D721Med (cell line): ENCODE measurements at places on chromosomes 13 and 19.

DNA sequence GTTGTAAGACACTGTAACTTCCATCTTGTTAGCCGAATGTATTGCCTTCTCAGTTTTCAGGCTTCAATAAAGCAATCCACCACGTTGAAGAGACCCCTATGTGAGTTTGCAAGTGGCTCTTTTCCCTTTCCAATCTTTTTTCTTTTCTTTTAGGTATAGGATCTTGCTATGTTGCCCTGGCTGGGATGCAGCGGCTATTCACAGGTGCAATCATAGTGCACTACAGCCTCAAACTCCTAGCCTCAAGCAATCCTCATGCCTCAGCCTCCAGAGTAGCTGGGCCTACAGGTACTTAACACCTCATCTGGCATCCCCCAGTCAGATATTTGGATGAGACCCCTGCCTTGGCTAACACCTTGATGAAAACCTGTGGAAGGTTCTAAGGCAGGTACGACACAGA lies 33.5 kb upstream of the FEM1A start:
- no peak for DNase-seq

GRCh38 chr19:17848595-17849292 lies 962 bp upstream of the JAK3 start:
- DNase-seq: no peak

GRCh38 chr13:41835871-41836270 lies 125.0 kb downstream of the VWA8 start:
- no peak for DNase-seq

- no peak for DNase-seq
These were observed 97.2 kb upstream of the IPO5 start for GRCh38 chr13:97856304-97856675.

DNA sequence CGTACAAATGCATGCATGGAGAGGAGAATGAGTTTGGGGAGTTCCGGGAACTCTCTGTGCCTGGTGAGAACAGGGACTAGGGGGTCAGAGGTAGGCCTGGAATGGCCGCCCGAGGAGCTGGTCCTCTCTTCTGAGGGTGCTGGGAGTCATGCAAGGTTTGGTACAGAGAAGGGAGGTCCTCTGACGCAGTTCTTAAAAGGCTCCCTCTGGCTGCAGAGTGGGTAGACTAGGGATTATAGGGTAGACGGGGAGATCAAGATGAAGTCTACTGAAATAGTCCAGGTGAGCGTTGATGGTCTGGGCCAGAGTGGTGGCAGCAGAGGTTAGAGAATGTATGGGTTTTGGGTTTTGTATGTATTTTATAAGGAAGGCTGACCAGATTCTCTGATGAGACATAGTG lies 796 bp downstream of the ZNF304 start:
- no peak for DNase-seq

DNA sequence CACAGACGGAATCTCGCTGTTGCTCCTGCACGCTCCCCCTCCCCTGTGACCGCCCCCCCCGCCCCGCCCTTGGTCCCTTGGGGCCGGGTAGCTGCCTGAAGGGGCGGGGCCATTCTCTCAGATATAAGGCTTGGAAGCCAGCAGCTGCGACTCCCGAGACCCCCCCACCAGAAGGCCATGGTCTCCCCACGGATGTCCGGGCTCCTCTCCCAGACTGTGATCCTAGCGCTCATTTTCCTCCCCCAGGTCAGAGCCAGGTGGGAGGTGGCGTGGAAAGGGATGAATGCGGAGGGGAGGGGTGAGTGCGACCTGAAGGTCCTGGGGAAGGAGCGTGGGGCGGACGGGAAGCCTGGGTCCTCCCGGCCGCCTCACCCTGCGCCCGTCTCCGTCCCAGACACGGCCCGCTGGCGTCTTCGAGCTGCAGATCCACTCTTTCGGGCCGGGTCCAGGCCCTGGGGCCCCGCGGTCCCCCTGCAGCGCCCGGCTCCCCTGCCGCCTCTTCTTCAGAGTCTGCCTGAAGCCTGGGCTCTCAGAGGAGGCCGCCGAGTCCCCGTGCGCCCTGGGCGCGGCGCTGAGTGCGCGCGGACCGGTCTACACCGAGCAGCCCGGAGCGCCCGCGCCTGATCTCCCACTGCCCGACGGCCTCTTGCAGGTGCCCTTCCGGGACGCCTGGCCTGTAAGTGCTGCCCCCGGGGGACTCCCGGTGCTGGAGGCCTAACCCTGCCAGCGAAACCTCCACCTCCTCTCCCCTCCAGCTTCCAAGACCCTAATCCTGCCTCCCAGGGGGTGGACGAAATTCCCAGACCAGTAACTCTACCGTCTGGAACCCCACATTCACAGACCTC lies at the start of gene DLL3:
Gene DLL3, plus strand, starts transcription at position 150 of the 845 bp plus-strand sequence. Its CDS starts 28 bp downstream, at position 178.
- no peak for DNase-seq

DNA sequence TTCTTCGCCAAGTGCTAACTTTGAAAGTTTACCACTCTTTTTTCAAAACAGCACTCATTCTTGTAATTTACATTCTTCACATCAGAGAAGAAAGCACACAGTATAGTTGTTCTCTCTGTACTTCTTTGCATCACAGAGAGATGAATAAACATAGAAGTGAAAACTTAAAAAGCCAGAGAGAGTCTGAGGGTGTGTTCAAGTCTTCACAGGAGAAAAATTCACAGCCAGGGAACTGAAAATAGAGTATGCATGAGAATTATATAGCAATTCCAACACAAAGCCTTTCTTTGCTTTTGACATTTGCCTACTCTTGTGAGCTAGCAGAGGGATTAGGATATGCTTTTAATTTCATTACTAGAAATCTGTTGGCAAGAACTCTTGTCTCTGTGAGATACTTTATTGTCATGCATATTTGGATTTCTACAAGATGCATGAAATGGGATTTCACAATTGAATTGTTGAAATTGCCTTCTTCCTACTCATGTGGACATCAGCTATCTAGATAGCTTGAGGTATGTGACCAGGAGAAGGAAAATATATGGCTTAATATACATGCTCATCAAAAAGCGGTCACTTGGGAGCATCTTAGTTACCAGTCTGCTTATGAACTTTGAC lies 166.1 kb downstream of the SLC7A1 start:
- no peak for DNase-seq

- no peak for DNase-seq
These were observed 4.9 kb downstream of the IRS2 start for GRCh38 chr13:109781384-109782065.

- DNase-seq: no peak
These were observed 35.1 kb downstream of the ZNF433 start for GRCh38 chr19:12000152-12000981.

DNA sequence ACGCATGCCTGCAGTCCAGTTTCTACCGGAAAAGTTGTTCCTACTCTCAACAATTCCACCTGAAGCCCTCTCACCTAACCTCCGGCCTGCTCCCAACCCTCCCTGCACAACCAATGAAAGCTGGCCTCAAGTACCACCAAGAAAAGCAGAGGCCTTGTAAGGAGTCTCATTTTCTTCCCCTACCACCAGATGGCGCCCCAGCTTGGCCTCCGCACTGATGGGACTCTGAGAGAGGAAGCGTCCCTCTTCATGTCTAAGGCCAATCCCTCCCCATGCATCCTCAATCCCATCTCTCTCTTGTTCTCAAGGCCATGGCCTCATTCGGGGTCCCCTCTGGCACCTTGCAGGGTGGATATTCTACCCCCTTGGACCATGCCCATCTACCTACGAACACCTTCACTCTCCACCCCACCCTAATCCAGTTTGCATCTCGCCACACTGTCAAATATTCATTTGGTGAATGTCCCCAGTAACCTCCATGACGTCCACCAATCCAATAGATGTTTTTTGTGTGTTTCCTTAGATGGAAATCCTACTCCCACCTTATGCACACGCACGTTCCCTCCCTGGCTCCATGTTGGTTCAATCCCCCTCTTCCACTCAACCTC lies 412.8 kb downstream of the ZNF536 start:
- no peak for DNase-seq

- DNase-seq: no peak
These were observed 1.3 kb downstream of the HSD11B1L start for GRCh38 chr19:5682107-5682482.

GRCh38 chr19:43751466-43752220 lies 3.1 kb downstream of the SMG9 start:
- DNase-seq: no peak

GRCh38 chr13:23288564-23288963 lies 107.8 kb downstream of the SGCG start:
- DNase-seq: no peak

DNA sequence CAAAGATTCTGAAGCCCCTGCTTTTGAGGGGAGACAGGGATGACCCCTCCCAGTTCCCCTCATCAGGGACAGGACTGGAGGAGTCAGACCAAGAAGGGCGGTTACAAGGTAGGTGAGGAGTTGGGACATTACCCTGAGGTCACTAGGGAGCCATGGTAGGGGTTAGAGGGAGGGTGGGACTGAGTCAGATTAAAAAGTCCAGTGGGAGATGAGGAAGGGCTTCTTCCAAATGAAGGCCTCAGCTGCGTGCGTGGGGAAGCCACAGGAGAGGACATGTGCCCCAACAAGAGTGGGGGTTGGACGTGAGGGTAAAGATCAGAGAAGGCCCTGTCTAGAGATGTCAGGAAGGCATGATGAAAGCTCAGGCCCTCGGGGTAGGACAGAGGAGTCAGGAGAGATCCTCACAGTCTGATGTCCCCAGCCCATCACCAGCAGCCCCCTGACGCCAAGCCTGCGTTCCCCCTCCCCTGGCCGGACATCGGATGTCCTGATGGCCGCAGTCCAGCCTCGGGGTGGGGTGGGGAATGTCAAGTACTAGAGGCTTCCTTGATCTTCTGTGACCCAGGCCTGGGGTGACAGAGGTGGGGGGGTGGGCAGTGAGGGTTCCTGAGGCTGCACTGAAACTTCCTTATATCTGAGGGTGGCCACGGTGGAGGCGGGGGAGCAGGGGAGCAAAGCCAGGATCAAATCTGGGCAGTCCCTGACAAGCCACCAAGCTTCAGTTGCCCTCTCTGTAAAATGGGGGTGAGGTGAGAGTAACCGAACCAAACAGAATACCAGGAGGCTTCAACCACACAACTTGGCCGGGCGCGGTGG lies 6.5 kb upstream of the MFSD12 start:
- no peak for DNase-seq

DNA sequence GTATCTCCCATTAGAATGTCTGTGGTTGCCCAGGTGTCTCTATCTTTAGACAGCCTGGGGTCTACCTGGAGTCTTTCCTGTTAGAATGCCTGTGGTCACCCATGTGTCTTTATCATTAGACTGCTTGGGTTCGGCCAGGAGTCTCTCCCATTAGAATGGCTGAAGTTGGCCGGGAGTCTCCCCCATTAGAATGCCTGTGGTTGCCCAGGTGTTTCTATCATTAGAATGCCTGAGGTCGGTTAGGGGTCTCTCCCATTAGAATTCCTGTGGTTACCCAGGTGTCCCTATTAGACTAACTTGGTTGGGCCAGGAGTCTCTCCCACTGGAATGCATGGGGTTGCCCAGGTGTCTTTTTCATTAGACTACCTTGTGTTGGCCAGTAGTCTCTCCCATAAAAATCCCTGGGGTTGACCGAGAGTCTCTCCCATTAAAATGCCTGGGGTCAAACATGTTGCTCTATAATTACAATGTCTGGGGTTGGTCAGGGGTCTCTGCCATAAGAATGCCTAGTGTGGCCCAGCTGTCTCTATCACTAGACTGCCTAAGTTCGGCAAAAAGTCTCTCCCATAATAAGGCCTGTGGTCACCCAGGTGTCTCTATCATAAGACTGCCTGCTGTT lies 1448.7 kb downstream of the UQCRFS1 start:
- DNase-seq: no peak

DNA sequence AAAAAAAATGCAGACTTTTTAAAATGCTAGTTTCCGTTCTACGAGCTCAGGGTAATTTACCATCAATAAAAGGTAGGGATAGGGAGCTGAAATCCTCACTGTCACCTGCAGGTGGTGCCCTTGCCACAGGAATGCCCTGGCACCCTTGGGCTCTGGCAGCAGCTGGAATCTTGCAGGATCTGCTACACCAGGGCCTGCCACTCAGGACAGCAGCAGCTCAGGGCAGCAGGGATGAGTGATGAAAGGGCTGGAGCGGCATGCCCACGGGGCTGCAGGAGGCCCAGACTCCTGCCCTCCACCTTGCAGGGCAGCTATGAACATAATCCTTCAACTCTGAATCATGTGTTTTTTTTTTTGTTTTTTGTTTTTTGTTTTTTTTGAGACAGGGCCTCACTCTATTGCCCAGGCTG lies 54.0 kb downstream of the GNG7 start:
- peak; percentile 87 for DNase-seq

DNA sequence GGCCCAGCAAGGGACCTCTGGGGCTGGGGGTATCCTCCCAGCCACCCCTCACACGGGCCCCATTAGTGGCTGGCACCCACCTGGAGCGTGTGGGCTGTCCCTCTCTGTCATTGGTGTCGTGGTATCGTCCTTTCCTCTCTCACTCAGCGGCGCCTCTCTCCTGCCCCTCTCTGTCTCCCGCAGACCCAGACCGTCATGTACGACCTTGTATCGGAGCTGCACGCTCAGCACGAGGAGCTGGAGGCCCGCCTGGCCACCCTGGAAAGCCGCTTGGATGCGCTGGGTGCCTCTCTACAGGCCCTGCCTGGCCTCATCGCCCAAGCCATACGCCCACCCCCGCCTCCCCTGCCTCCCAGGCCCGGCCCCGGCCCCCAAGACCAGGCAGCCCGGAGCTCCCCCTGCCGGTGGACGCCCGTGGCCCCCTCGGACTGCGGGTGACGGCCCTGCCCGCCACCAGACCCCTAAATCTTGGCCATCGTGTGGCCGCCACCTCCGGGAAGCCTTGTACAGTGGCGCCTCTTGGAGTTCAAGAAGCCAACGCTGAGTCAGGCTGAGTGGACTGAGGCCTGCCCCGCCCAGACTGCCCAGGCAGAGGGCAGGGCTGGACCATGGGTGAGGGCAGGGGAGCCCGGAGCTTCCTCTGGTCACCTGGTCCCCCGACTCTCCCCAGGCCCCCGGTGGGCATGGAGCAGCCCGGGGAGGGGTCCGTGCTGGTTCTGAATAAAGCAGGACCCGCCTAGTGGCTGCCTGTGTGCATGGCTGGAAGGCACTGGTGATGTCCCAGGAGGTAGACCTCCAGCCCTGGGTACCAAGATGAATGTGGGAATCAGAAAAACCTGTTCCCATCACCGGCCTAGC lies 9.8 kb upstream of the ARRDC2 start:
- no peak for DNase-seq

GRCh38 chr13:68007576-68007975 lies 777.4 kb upstream of the PCDH9 start:
- no peak for DNase-seq

DNA sequence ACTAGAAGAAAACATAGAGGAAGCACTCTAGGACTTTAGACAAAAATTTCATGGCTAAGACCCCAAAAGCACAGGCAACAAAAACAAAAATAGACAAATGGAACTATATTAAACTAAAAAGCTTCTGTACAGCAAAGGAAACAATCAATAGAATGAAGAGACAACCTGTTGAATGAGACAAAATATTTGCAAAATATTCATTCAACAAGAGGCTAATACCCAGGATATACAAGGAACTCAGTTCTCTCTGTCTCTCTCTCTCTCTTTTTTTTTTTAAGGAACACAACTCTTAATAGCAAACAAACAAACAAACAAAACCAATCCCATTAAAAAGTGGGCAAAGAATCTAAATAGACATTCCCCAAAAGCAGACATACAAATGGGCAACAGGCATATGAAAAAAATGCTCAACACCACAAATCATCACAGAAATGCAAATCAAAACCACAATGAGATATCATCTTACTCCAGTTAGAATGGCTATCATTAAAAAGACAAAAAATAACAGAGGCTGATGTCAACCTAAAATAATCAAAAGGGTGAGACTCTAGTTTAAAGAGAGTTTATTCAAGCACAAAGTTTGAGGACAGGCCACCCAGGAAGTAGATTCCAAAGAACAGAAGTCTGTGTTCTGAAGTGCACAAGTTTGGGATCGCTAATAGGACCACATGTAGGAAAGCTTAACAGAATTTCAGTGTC lies 27.1 kb upstream of the SLC7A9 start:
- no peak for DNase-seq

GRCh38 chr13:97015661-97016350 lies 21.5 kb upstream of the OXGR1 start:
- no peak for DNase-seq

GRCh38 chr13:106534639-106535551 lies 567 bp downstream of the EFNB2 start:
- no peak for DNase-seq
